Right hindlimb (tissue), 1 donor: ENCODE measurements at places on chromosomes 1 and 21.

DNA sequence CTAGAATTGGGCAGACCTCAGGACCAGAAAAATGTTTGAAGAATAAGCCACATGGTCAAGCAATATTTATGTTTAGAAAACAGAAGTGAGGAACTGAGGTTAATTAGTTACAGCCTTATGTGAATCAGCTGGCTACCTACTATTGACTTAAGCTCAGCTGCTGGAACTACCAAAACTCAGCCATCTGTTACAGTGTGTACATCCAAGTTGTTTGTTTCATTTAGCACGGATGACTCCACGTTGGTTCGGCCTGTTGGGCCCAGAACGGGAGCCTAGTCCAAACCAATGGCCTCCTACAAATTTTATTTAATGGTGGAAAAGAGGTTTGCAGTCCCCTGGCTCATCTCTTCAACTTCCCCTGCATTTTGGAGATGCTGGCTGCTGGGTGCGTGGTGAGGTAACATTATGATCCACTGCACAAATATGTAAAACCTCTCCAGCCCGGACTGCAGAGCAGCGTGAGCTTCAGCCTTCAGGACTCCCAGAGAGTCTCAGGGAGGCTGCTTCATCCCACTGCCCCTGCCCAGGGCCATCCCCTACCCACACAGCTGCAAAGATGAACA, 143.4 kb downstream of the ZZZ3 start:
- peak; percentile 42 for DNase-seq

- DNase-seq: no peak
Observed at GRCh38 chr1:40382108-40382460, 8.6 kb downstream of the SMAP2 start.

GRCh38 chr1:245378311-245378722, 223.5 kb downstream of the KIF26B start:
- DNase-seq: no peak

DNA sequence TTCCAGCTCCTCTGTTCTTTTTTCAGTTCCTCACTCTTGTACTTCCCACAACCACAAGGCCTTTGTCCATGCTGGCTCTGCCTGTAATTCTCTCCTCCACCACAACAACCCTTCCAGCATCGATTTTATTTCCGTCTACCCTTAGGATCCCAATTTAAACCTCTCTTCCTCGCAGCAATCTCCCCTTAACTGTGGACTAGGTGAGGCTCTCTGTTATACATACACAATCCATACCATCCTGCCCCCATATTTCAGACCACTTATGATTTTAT, 90.4 kb upstream of the ZC3H11B start:
- no peak for DNase-seq

- no peak for DNase-seq
Observed at GRCh38 chr1:90544356-90544755, 172.7 kb downstream of the BARHL2 start.

DNA sequence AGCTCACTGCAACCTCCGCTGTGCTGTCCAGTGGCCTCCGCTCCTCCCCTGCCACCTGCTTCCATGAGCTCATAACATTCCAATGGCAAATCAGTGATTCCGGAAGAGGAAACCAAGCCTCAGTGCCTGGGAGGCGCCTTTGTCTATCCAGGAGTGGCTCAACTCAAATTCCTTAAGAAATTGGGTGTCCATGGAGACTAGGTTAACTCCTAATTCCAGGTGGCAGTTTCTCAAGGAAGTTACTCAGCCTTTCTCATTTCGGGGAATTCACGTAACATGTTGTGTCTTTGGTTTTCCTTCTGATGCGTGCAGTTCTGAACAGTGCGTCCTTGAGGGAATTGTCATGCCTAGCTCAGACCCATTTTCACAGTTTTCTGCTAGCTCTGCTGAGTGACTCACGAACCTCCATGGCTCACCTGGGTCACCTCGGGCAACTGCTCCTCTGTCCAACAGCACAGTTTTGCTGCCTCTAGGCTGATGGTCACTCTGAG, 89.9 kb upstream of the DSCAM start:
- peak; percentile 32 for DNase-seq

DNA sequence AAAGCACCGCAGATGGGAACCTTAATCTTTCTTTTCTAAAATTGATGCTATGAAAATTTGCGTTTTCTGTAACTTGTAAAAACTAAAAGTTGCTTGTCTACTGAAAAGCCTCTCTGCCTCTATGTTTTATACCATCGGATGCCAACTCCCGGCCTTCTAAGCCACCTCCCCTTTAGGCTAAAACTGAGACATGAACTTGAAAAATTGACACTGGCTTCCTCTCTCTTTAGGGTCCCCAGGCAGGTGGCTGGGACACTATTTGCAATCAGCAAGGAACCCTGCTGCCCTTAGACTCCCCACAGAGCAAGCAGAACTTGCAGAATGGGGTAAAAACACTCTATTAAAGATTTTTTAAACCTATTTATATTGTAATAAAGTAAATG, 151.1 kb upstream of the CAMK1G start:
- DNase-seq: no peak

- no peak for DNase-seq
Observed at GRCh38 chr1:82697965-82698364, 897.2 kb downstream of the ADGRL2 start.

- no peak for DNase-seq
Observed at GRCh38 chr1:25462732-25463131, 32.0 kb downstream of the MACO1 start.

DNA sequence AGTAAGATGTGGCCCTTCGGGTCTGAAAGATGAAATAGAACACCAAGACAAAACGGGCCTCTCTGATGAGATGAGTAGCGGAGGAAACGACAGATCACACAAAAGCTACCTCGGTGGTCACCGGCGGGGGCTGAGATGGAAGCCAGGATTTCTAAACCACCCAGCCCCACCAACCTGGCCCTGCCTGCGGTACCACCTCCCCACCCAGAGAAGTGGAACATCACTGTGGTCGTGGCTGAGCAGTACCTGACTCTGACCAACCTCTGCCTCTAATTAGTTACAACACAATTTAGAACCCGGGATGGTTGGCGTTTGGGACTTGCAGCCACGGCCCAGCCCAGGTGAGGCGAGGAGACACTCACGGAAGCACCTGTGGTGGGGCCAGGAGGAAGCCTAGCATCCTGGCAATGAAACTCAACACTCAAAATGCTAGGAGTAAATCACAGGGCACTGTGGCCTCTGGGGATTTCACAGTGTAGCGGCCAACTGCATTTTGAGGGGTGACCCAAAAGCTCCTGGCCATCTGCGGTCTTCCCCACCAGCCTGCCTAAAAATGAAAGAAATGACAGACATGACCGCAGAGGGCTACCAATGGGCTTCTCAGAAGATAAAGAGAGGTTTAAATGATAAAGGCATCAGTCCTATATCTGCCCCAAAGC, 73.4 kb downstream of the ITPKB start:
- no peak for DNase-seq

- peak; percentile 81 for DNase-seq
Observed at GRCh38 chr1:109790735-109791494, 27.2 kb upstream of the EPS8L3 start.

- no peak for DNase-seq
Observed at GRCh38 chr1:117795190-117795589, 134.2 kb downstream of the GDAP2 start.

DNA sequence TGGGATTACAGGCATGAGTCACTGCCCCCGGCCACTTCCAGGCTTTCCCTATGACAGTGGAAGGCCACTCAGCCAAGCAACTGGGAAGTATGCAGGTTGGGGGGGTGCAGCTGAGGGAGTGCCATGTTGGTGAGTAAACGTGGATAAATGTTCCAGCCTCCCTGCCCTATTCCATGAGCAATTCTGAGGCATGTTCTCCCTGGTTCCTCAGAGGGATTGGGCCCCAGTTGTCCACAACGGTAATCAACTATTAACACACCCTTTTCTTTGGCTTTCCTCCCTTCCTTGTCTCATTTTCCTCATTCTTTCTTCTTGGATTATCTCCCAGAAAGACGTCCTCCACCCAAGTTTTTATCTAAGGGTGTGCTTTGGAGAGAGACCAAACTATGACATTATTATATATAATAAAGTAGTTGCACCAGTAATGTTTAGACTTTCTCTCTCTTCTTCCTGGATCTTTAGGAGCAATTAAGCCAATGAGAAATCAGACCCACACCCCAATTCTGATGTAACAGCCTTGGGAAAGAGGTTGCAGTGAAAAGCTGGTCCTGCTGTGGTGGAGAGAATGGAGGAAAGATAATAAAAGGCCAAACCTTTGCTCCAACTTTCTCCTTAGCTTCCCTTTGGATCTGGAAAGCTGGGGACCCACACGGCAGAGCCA, 6.8 kb upstream of the SLAMF9 start:
- peak; percentile 60 for DNase-seq

- no peak for DNase-seq
Observed at GRCh38 chr1:31627301-31627929, 9.9 kb downstream of the HCRTR1 start.

DNA sequence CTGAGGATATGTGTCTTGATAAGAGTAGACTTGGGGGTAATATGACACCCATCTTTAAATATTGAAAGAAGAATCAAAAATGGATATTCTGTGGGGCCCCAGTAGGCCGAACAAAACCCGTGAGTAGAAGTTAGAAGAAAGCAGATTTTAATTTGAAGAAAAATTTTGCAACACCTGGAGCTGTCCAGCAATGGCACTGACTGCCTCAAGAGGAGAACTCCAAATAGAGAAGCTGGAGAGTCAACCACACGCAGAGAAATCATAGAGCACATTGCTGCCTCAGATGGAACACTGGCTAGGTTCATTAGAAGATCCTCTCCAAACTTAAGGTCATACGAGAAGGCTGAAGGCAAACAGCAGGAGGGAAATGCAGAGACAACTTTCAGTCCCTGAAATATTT, 6.8 kb downstream of the NHLH1 start:
- no peak for DNase-seq

DNA sequence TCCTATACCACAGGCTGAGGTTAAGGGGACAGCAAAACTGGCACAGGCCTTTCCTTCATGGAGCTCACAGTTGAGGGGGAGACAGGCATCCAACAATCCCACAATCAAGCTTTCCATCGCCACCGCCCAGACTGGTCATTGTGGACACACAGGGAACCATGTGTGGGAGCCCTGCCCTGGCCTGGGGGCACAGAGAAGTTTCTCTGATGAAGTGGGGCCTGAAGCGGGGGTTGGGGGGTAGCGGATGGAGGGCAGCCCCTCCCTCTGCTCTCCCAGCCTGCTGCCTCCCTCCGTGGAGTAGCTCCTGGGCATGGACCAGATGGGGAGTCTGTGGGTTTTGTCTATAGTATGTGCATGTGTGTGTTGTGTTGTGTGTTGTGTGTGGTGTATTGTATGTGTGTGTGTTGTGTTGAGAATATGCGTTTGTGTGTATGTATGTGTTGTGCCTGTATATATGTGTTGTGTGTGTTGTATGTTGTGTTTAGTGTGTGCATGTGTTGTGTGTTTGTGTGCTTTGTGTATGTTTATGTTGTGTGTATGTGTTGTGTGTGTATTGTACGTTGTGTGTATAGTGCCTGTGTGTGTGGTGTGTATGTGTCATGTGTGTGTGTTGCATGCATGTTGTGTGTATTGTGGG, 14.4 kb upstream of the LDLRAP1 start:
- DNase-seq: no peak

DNA sequence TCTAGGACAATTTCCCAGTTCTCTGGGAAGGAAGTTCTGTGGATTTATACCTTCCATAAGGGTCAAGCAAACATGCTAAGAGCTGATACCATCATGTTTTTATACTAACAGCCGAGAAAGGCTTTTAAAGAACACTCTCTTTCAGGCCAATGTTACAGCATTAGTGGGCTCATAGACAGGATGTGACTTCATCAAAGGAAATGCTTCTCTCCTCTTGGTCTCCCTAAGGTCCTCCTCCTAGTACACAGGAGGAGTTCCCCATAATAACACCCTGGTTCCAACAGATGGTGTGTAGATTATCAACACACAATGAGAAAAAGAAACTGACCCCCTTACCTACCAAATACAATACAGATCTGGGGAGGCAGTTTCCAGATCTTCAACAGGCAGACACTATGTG, 26.7 kb upstream of the GLIS1 start:
- no peak for DNase-seq

GRCh38 chr1:36864182-36864822, 170.0 kb downstream of the GRIK3 start:
- DNase-seq: no peak

DNA sequence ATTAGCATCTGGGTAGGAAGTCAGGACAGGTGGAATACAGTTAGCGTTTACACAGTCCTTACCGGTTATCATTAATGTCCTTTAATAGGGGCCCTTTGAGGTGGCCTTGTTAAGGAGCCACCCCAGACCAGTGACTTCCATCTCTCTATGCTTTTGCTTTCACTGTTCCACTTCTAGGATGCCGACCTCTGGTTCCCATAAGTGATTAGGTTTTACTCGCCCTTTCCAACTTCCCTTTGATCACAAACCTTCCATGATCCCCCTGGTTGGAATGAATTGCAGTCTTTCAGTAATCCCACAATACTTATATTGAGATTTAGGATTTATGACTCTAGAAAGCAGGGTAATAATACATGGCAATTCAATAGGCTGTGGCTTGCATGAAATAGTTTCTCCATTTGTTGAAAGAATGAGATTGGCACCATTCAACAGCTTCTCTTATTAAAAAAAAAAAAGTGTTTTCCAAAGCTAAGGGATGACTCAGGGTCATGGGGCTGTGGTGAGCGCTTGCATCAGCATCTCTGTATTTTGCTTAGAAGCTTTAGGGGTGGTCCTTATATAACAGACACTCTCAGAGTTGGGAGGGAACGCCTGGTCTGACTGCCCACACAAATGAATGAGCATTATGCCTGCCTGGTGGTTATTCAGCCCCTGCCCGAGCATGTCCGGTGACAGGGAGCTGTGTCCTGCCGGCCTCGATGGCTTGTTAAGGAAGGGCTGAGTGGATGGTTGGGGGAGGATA, 110.5 kb downstream of the CNIH3 start:
- no peak for DNase-seq

DNA sequence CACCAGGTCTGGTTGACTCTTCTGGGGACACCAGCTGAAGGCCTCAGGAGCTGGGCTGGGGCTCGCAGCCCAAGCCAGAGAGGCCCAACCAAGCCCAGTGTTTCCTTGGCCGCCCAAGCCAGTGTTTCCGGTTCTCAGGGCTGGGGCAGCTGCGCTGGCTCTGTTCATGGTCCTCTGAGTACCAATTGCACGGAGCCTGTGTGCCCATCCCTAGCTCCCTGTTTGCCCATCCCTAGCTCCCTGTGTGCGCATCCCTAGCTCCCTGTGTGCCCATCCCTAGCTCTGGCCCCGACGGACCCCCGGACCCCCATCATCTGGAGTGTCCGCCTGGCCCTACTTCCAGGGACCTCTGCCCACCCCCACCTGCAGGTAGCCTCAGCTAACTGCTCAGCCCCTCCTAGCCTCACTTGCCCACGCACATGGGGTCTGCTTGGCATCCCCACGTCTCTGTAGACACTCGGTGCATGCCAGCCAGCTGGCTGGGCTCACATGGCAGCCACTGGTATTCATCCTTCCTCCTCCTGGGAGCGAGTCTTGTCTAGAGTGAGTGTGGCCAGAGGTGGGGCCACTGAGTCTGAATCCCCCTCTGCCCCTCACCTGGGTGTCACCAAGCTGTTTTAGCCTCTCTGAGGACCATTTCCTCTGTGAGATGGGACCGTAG, 64.0 kb downstream of the WNT9A start:
- DNase-seq: peak; percentile 16

GRCh38 chr1:75482951-75483350, 128.0 kb downstream of the SLC44A5 start:
- no peak for DNase-seq
